ENCODE measurements at places on chromosomes 12 and 14.

GRCh38 chr12:123634142-123634561, 523 bp downstream of the GTF2H3 start:
- DNase-seq: no peak

DNA sequence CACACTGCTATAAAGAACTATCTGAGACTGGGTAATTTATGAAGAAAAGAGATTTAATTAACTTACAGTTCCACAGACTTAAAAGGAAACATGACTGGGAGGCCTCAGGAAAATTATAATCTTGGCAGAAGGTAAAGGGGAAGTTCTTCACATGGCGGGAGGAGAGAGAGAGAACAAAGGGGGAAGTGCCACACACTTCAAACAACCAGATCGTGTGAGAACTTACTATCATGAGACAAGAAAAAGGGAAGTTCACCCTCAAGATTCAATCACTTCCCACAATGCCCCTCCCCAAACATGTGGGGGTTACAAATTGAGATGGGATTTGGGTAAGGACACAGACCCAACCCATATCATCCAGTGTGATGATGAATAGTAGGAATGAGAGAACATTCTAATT, 366.5 kb downstream of the LRFN5 start:
- no peak for DNase-seq

GRCh38 chr12:66085998-66086397, 44.6 kb downstream of the LLPH start:
- DNase-seq: no peak

DNA sequence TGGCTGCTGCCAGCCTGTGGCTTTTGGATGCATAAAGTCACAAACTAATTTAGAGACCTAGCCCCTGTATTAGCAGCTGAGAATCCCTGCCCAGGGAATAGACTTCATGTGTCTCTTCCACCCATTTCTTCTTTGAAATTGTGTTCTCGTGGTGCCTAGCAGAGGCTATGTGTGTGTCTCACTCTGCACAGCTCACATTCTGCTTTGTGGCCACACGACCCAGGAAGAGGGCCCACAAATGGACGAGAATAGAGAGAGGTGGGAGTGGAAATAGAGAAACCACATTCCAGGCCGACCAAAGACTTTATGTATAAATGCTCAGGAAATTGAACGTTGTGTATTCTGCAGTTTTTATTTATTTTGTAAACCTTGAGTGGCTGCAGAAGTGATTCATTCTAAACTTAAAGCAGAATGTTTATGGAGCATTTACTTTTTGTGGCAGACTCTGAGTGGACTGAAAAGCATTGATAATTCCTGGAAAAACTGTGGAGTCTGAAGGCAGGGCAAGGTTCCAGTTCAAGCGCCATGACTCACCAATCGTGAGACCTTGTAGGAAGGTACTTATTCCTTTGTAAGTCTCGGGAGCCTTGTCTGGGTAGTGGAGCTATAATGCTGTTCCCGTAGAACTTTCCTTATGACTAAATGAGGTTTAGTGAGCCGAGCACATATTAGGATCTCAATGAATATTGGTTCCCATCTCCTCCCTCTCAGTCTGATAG, 9.1 kb downstream of the B4GALNT3 start:
- DNase-seq: no peak

GRCh38 chr12:34393821-34394150, 371.5 kb downstream of the ALG10 start:
- DNase-seq: no peak

DNA sequence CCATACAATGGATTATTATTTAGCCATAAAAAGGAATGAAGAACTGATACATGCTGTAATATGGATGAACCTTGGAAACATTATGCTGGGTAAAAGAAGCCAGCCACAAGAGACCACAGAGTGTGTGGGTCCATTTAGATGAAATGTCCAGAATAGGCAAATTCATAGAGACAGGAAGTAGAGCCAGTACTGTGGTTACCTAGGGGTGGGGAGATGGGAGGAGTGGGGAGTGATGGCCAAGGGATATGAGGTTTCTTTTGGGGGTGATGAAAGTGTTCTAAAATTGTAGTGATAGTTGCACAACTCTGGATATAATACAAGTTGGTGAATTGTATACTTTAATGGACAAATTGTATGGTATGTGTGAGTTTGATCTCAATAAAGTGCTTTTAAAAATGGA, 18.6 kb downstream of the JDP2 start:
- DNase-seq: no peak

- DNase-seq: no peak
Measured at GRCh38 chr14:105549481-105549880, 23.1 kb downstream of the TMEM121 start.

DNA sequence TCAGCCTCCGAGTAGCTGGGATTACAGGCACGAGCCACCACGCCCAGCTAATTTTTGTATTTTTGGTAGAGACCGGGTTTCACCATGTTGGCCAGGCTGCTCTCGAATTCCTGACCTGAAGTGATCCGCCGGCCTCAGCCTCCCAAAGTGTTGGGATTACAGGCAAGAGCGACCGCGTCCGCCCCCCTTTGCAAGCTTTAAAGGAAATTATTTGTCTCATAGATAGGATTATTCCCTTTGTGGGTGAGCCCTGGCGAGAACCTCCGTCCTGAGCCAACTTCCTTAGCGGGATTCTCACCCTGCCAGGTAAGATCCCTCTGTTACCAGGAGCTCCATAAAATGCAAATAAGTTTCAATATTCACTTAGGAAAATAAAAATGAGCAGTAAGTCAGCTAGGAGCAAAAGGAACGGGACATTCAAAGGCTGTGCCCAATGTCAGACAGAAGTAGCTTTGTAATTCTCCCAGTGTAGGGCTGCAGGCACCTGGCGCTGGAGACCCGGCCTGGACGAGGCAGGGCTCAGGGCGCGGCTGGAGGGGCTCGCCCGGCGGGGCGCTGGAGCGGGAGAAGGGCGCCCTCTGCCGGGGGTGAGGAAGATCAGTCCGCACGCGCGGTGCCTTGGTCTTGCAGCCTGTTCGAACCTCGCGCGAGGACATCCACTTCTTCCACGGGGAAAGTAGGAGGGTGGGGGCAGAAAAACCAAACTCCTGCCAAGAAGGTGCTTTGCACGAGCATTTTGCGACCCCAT, 47.2 kb upstream of the PLXNC1 start:
- DNase-seq: peak; percentile 34

- no peak for DNase-seq
Measured at GRCh38 chr12:75623631-75624154, 112.3 kb upstream of the KRR1 start.

- DNase-seq: no peak
Measured at GRCh38 chr14:106276326-106277267, 750.2 kb downstream of the TMEM121 start.
